NCI-H1048 (cell line): ENCODE measurements at places on chromosomes 3 and 15.

DNA sequence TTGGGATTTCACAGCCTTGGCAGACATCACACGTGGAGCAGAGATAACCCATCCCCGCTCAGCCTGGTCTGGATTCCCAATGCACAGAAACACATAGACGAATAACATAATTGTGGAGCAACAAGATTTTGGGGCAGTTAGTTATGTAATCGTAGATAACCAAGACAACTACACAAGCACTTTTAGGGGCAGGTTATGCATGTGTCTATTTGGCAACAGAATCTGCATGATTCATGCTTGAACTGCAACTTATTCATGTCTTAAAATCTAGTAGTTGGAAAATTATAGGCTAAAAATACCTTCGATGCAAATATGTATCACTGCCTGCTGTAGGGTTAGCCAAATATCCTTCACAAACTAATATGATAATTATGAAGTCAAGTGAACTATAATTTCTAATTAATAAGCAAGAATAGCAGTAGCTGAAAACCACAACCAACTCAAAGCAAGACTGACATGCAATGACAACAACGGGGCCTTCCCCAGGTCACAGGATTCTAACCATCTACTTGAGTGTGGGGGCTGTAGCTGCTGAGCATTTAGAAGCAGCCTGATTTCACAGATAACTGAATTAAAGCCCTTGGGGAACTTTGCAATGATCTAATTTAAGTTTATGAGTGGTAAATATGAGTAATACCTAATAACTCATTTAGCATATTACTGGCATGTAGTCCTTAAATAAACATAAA lies 31.1 kb downstream of the DGKG start:
- no peak for DNase-seq

GRCh38 chr3:117017135-117017894 lies 307.7 kb downstream of the TUSC7 start:
- DNase-seq, result no peak

DNA sequence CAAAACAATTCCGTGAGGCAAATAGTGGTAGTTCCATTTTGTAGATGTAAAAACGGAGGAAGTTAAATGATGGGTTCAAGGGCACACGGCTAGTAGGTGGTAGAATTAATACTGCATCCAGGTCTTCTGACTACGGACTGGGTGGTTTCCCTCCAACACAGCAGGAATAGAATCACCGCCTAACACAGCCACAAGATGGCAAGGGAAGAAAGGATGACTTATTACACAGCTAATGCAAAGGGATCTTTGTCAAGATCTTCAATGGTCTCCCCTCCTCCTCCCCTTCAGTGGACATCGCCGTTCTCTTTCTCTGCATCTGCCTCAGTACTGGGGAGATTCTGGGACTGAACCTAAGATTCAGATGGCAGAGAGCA lies 524 bp upstream of the TOPBP1 start:
- no peak for DNase-seq

DNA sequence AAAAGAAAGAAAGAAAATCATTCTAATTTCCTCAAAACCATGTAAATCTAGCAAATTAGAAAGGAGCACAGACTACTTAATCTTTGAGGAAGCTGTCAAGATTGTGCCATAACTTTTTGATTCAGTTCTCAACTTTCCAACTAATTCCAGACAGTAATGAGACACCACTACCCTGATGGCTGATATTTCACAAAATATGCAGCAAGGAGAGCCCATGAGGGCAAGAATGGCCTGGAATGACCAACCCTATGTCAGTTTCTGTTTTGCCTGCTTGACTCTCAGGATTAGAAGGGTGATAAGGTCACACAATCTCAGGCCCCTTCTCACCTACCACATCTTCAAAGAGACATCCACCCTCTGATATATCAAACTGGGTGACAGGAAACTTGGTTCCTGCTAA lies 134.7 kb downstream of the MAGI1 start:
- DNase-seq, result no peak

DNA sequence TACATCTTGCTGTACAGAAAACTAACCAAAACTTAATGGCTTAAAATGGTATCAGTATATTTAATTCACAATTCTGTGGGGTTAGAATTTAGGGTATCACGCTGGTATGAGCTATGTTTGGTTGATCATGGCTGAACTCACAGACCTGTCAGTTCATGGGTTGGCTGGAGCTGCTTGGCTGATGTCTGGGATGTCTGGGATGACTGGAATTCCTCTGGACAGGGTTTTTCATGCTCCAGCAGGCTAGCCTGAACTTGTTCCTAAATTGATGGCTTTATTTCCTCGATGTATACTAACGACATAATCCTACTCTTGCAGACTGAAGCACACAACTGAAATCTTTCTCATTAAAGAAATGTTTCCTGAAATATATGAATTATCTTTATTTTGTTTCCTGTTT lies 338.9 kb upstream of the GBE1 start:
- DNase-seq, result no peak

DNA sequence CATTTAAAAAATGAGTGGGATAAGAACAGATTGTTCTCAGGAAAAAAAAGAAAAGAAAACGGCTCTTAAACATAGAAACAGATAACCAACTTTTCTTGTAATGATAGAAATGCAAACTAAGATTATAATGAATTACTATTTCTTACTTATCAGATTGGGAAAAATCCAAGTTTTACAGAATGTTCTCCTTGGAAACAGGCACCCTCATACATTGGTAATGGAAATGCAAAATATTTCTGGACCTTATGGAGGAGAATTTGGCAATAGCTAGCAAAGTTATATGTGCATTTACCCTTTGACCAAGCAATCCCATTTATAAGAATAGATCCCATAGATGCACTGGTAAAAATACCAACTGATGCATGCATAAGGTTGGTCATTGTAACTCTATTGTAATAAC lies 3.7 kb upstream of the ANKDD1A start:
- DNase-seq, result no peak

GRCh38 chr3:4044619-4045018 lies 245.4 kb downstream of the LRRN1 start:
- DNase-seq, result no peak

DNA sequence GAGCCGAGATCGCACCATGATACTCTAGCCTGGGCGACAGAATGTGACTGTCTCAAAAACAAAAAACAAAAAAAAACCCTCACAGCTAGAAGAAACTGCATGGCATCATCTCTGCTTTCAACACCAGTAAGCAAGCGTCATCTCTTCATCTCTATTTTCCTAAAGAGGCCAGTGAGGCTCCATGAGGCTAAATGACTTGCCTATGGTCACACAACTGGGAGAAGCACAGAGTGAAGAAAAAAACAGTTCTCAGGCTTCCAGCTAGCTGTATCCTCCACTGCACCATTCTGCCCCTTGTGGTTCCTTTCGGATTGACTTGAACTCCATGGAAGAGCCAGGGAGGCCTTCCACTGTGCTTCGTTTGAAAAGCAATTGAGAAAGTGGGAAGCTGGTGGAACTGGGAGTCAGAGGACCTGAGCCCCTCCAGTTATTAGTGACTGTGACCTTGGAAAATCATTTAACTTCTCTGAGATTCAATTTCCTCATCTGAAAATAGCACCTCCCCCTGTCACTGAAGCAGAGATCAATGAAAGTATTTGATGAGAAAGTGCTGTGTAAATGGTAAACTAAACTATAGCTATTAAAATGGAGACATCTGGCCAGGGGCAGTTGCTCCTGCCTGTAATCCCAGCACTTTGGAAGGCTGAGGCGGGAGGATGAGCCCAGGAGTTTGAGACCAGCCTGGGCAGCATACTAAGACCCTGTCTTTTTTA lies 32.1 kb upstream of the DENND4A start:
- no peak for DNase-seq

- DNase-seq, result no peak
Observed at GRCh38 chr15:57035664-57036063, 117.2 kb downstream of the TCF12 start.

DNA sequence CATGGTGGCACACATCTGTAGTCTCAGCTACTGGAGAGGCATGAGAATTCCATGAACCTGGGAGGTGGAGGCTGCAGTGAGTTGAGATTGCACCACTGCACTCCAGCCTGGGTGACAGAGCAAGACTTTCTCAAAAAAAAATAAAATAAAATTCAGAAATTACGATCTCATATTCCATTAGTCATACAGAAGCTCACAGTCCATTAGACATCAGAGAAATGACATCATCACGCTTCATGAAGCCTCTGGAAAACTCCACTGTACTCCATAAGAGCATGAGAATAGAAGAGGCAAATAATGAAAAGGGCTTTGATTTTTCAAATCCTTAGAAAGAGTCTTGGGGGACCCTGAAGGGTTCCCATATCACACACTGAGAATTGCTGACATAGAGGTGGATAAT lies 145.0 kb upstream of the MITF start:
- no peak for DNase-seq

- no peak for DNase-seq
Observed at GRCh38 chr3:85252686-85253085, 293.9 kb downstream of the CADM2 start.

DNA sequence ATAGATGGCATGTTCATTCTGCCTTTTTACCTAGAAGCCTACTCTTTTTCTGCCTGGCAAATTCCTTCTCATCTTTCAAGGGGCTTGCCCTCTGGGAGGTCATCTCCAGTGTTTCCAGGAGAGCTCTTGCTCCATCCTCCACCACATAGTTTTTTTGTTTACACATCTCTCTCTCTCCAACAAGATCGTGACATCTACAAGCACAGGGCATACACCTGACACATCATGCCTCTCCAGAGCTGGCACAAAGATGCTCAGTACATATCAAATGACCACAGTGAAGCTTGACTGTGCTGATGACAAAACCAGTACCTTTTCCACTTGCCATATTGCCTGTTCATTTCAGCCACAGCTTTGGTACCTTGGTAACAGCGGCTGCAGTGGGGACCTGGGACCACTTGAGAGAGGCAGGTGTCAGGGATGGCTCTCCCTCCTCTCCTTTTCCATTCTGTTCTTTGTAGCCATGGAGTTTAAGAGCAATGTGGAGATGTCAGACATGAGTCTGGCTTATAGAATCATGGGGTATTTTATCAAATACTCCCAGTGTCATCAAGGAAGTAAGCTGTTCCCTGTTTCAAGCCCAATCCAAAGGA lies 15.4 kb downstream of the ALPK3 start:
- DNase-seq, result no peak

DNA sequence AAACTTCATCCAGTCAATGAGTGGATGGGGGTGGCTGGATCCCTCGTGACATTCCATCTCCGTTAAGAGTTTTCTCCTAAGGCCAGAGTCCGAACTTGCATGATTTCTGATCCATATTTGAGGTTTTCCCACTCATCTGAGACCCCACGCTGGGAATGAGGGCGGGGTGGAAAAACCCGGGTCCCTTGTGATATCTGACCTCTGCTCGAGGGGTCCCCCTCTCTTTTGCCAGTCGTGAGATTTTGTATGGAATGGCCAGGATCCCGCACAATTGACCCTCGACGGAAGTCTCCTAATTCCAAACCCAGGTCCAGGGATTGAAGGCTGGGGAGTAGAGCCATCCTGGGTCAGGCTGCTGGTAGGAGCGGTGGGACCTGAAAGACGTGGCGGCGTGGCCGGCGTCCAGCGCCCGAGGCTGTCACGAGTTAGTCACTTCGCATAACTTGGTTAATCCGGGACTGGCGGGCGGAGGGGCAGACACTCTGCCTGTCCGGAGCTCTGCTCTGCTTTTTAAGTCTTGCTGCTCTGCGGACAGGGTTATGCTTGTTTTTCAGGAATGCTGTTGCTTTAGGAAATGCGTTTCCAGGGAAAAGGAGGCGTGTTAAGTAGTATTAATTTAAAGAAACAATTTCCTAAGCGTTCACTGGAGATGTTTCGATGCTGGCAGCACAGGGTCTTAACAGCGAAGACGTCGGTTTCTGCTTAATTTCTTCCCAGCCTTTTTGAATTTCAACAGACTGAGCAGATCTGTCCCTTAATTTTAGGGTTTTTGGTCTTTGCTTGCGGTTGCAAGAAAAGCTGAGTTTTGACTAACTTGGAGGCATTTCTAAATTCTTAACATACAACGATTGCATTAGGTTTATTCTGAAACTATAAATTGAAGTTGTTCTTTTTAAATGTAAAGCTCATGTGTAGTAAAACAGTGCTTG lies 69.7 kb upstream of the LRRFIP2 start:
- peak; percentile 27 for DNase-seq

DNA sequence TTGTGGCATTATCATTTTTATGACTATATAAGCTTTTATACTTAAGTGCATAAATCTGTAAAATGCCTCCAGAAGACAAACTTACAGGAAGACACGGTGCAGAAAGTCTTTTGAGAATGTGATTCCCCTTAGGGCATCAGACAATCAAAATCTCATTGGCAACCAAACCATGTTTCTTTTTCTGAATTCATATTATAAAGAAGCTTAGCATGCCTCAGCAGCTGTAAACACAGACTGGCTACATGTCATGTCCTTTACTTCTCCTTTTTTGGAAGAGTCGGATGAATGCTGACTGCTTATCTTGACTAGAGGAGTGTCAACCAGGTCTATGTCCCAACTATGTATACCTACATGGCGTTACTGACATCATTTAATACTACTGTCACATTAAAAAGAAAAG lies 150.1 kb downstream of the PLD1 start:
- DNase-seq, result no peak

GRCh38 chr3:179093807-179094206 lies 22.2 kb upstream of the ZMAT3 start:
- DNase-seq, result no peak

- DNase-seq, result no peak
Observed at GRCh38 chr15:73584699-73585420, 48.3 kb downstream of the NPTN start.

DNA sequence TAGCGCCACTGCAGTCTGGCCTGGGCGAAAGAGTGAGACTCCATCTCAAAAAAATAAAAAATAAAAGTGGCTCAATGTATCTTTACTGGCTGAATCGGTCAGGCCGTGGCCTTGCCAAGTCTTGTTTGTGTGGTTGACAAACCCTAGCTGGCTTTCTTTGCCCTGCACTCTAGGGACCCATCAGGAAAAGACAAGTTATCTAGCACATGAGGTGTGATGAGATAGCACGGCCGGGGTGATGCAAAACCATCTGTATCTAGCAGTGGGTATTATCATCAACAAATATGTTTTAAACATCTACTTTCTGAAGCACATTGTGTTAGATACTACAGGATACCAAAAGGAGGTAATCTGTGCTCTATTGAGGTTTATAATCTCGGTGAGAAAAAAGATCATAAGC lies 3.9 kb upstream of the DPP8 start:
- no peak for DNase-seq

GRCh38 chr3:37601832-37602231 lies 259.8 kb upstream of the CTDSPL start:
- no peak for DNase-seq

DNA sequence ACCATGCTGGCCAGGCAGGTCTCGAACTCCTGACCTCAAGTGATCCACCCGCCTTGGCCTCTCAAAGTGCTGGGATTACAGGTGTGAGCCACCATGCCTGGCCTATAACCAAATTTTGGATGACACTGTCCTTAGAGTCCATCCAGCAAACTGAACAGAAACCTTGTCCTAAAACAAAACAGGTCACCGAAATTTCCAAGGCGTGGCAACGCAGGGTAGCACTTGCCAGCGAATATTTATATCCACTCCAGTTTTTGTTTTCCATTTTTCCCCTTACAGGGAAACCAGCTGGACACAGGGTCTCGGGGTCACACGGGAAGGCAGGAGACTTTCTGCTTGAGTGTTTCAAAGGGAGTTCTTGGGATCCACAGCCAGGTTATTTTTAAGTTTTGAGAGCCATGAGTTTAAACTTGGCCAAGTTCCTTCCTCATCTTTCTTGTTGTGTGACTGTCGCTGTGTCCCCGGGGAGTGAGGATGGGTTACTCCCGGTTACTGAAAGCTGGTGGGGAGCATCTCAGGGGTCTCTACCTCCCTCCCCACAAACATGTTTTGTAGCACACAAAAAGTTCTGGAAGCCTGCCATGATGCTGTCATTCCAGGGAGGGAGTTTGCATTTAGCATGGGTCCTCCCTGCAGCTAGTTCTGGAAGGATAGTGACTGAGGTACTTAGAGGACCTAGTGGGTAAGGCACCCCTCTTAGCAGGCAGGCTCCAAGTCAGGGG lies 12.6 kb downstream of the LIMD1 start:
- no peak for DNase-seq
